ENCODE measurements at places on chromosomes 7 and 10.

DNA sequence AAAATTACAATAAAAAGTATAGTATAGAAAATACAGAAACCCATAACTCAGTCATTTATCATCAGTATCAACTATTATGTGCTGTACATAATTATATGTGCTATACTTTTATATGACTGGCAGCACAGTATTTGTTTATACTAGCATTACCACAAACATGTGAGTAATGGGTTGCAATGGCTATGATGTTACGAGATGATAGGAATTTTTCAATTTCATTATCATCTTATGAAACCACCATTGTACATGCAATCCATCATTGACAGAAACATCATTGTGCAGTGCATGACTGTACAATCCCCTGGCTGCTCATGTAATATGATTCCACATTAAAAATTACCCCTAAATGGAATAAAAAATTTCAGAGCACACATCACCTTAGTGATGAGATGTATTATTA lies 55.7 kb upstream of the TMEM229A start:
- DNase-seq = no peak

DNA sequence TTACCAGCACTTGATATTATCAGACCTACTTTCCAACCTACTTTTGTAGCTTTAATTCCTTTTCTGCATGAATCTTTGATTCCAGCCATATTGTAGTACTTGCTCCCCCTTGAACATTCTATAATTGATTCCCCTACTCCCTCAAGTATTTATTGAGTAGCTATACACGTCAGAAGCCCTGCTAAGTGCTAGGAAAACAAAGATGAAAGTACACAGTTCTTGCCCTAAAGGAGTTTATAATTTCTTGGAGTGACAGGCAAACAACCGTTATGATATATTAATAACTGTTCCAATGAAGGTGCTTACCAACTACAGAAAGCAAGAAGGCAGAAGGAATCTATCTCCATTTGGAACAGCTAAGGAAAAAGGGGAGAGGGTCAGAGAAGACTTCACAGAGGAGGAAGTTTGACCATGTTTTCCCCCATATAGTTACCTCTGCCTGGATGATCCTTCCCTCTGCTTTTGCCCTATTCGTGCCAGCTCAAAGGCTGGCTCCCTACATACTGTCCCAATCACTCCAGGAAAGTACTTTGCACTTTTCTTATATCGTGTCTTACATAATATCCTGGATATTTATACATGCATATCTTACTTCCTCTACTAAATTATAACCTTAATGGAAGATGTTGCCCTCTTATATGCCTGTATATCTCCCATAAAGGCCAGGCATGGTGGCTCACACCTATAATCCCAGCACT lies 54.7 kb downstream of the SCD start:
- no peak for DNase-seq

DNA sequence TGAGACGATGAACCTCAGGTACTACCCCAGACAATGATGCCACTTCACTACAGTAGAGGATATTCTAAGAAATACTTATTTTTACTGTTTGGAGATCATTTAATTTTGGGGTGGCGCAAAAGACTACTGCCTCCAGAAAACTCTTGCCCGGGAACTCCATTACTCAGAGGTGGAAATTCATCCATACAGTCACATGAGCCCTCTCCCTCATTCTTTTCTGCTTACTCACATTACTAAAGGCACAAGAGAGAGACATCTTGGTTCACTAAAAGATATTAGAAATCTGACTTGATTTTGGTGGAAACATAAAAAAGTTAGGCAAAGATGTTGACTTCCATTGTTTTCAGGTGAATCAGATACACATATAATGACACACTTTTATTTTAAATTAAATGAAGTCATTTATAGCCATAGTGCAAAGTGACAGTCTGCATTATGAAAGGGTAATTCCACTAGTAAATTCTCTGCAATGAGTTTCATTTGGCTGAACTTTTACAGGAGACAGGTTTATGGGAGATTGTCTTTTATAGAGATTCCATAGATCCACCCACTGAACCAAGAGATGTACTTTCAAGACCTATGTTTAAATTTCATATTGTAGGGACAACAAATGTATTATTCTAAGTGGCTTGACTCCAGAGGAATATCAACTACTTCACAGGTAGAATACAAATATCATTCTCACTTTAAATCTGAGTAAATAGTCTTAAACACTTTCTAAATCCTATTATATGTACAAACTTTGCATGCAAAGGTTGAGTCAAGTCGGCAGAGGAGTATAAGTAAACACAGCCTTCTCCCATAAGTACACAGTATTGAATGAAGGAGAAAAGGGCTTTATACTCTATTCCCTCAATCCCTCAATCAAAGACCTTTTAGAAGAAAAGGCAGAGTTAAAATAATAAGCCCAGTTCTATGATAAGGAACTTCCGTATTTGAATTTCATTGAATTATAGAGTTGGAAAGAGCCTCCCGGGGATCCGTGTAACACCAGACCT lies 18.8 kb downstream of the NEBL start:
- no peak for DNase-seq

- no peak for DNase-seq
Measured at GRCh38 chr7:91515961-91516360, 251.7 kb downstream of the FZD1 start.

DNA sequence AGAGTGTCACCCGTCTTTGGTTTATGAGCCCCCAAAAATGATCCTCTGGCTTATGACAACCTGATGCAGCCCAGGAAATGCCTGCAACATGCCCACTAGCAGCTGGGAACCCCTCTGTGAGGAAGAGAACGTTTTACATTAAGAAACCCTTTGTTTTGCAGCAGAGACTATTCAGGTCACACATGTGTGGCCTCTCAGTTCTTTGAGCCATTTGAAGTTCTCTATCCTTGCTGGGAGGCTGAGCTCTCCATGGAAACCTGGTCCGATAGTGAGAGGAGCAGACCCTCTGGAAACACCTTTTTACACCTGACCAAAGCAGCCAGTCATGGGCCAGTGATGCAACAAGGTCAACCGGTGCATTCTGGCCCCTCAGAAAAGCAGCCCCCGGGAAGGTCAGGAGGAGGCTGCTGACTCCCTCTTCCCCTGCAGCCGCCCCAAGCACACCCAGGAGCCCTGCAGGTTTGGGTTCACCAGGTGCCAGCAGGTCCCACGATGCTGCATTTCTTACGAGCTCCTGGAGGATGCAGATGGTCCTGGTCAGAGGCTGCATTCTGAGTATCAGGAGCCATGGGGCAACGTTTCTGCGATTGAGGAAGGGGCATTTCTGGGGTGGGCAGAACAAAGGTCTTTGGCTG lies 134.3 kb downstream of the ZMYND11 start:
- DNase-seq = no peak

DNA sequence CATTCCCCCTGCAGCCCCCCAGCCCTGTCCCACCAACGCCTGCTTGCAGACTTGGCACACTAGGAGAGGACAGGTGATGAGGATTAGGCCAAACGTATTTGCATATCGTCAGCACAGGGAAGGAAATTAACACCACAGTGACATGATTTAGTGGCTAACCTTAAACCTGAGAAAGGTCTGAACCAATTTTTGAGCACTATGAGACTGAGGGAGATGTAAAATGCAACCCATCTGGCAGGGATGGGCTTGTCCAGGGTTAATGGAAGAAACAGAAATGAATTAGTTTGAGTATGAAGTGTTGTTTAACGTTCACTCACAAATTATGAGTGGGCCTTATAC lies 183.6 kb downstream of the TAX1BP1 start:
- no peak for DNase-seq

GRCh38 chr7:102874166-102874829 lies 38.5 kb upstream of the LRRC17 start:
- no peak for DNase-seq

GRCh38 chr7:24703296-24703695 lies 54.0 kb downstream of the GSDME start:
- DNase-seq = no peak

DNA sequence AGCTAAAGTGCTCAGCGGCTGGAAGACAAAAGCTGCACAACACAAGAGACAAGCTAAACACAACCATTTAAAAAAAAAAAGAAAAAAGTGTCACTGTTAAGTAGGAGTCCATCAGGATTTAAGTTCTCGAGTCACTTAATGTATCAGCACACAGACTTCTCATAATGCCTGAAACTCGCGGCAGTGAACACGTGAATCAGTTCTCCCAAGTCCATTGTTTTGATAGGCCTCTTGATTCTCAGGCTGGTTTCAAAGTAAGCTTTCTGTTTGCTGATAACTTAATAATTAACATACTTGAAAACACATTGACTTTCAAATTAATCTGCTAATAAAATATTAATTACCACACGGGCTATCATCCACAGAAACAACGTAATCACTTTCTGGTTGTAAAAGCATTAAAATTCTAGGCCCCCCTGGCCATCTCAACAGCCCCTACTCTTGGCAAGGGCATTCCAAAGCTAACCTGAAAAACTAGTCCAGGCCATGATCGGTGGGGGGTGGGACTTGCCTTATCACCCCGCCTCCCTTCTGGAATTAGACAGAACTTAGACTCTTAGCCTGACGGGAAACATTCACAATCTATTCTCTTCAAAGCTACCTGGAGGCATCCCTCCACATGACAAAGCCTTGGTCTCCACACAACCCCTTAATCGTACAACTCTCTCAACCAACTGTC lies 129.0 kb downstream of the DIP2C start:
- no peak for DNase-seq

GRCh38 chr7:150322833-150323681 lies at the start of the genes ACTR3C and LRRC61:
TSS of gene ACTR3C (minus strand) at chr7:150323545. CDS start at chr7:150295296, 28,249 bp downstream.
TSS of gene LRRC61 (plus strand) at chr7:150323355. CDS start at chr7:150336862, 13,507 bp downstream.
- DNase-seq = no peak

DNA sequence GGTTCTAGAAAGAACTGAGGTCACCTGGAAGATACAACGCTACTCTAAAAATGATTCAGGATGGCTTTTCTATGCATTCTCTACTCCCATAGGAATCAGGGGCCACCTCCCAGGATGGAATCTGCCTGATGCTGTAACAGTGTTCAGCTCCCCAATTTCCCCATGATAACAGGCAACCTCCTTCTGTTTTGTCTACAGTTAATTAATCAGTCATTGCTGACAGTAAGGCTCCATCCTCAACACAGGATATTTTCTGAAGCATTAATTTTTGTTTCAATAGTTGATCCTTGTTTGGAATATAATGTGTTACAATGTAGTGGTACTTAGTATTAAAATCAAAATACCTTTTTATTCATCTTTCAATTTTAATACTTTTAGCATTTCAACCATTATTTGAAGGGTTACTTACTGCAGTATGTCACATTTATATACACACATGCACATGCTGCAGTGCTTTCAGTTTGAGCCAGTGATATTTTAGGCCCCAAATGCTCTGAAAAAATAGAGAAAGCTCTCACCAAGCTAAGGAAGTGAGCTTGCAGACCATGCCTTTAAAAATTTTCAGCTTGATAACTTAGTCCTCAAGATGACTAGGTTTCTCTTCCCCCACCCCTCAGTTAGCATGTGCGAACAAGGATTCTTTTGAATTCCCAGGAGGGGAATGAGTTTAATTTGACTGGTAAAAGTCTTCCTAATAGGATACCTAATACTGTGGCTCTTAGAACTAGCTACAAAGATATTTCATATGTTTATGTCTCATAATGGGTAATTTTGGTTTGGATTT lies 592 bp upstream of the PIK3CG start:
- no peak for DNase-seq

- no peak for DNase-seq
Measured at GRCh38 chr7:117759950-117760640, 113.1 kb downstream of the CTTNBP2 start.

- no peak for DNase-seq
Measured at GRCh38 chr7:145016068-145016467, 180.2 kb upstream of the TPK1 start.

DNA sequence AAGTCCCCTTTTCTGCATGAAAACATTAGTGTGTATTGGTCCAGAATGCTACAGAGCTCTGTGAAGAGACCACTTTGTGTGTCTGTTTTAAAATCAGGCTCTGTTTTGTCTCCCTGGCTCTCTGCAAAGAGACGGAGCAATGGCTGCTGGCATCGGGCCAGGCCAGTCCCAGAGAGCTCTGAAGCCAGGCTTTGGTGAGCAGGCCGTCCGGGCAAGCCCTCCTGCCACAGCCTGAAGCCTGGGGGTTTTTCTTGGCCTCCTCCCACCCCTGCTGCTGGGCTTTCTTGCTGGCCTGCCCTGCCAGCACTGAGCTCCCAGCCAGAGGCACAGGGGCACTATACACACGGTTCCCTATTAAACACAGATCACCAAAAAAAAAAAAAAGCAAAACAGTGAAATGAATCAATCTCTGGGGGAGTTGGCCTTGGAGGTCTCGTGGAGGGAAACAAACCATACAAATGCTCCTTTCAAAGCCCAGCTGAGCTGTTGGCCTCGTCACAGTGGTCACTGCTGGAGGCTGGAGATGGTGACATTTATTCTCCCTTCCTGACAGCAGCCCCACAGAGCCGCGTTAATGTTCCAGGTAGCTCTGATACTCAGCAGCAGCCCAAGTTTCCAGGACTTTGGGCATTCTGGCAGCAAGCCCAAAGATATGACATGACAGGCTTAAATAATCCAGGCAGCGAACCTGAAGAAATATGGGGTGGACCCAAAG lies 237.2 kb downstream of the TCF7L2 start:
- DNase-seq = no peak

- DNase-seq = no peak
Measured at GRCh38 chr10:107553470-107553869, 389.0 kb upstream of the SORCS1 start.

DNA sequence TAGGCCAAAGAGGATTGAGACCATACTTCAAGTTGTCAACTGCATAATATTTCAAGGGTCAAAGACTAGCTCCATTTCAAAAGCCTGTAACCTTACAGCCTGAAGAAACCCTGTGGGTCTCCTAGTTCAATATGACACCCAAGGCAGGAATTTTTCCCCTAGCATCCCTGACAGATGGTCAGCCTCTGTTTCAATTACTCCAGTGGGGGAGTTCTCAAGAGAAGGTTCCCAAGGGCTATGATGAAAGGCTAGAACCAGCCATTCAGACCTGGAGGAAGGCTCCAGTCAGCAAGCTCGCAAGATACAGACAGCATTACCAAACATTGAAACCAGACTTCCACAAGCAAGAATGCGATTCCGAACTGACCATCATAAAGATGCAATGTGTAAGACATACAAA lies 1.6 kb downstream of the HTR7 start:
- no peak for DNase-seq

DNA sequence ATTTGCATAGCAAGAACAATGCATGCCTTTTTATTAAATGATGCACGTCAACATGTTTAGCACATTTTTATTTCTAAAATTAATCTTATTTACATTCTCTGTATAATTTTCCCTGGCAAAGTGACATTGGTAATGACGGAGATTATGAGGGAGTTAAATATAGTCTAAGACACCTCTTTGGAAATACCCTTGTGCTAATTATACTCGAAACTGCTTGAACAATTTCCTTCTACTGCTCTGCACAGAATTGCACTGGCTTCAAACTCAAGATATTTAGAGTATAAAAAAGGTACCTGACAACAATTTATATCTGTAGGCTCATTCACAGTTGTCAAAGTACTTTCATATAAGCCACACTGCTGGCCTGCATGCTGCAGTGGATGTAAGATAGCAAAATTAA lies 602.7 kb downstream of the NXPH1 start:
- DNase-seq = no peak

GRCh38 chr10:112282086-112282485 lies 1.1 kb upstream of the TECTB start:
- no peak for DNase-seq

All from brain pericyte (primary cell).